Fibroblast of villous mesenchyme (primary cell): ENCODE measurements at places on chromosomes 6 and 20.

DNA sequence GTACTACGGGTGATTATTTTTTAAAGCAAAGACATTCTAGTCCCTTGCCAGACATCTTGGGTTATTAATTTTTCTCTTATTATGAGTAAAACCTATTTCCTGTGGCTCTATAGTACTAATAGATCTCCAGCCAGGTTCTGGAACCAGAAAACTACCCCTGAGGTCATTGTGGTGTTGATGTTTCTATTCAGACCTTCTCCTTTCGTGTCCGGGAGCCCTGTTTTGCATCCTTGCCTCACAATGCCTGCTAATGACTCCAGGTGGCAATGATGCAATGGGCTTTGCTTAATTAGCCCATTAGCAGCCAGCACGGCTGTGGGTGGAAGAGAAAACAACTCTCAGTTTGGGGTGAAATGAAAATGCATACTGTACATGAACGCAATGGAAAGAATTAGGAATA, 62.9 kb upstream of the ARG1 start:
- no peak for DNase-seq

GRCh38 chr6:112027942-112028674, 25.8 kb upstream of the CCN6 start:
- DNase-seq: peak; percentile 83

DNA sequence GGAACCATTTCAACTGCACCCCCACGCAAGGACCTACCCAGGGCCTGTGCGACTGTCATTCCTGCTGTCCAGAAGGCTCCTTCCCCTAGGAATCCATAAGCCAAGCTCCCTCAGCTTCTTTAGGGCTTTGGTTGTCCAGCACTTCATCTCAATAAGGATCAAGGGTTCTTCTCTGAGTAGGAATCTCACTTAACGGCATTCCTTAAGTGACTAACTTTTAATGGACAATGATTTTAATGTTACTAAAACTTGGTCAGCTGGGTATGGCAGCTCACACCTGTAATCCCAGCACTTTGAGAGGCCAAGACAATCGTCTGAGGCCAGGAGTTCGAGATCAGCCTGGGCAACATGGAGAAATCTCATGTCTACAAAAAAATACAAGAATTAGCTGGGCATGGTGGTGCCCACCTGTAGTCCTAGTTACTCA, 13.4 kb downstream of the UBE2V1 start:
- DNase-seq: no peak

- DNase-seq: peak; percentile 94
Observed at GRCh38 chr6:131950767-131951575, at the start of gene CCN2. TSS of gene CCN2 (minus strand) at chr6:131951372. CDS start at chr6:131951172, 200 bp downstream.

DNA sequence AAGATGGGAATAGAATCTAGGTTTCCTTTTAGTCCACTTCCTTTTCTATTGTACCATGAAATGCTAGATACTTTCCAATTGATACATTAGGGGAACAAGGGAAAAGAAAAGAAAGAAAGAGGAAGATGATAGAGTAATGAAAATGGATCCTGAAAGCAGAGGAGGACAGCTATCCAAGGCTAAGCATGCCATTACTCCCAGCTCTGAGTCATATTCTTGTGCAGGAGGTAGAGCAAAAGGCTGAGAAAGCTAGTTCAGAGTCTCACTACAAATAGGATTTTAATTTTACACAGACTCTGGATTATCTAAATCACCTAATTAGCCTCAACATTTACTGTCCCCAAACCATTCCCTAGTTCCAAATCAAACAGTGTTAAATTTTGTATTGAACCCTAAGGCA, 23.6 kb downstream of the RWDD2A start:
- DNase-seq: no peak
